CD4-positive, alpha-beta T cell treated with Interleukin-15 for 4 hours (primary cell): ENCODE measurements at places on chromosomes 6 and 20.

- DNase-seq, result no peak
Observed at GRCh38 chr20:23519556-23519955, 28.6 kb downstream of the CST8 start.

GRCh38 chr6:150228072-150228733, 85.4 kb downstream of the PPP1R14C start:
- DNase-seq, result no peak

DNA sequence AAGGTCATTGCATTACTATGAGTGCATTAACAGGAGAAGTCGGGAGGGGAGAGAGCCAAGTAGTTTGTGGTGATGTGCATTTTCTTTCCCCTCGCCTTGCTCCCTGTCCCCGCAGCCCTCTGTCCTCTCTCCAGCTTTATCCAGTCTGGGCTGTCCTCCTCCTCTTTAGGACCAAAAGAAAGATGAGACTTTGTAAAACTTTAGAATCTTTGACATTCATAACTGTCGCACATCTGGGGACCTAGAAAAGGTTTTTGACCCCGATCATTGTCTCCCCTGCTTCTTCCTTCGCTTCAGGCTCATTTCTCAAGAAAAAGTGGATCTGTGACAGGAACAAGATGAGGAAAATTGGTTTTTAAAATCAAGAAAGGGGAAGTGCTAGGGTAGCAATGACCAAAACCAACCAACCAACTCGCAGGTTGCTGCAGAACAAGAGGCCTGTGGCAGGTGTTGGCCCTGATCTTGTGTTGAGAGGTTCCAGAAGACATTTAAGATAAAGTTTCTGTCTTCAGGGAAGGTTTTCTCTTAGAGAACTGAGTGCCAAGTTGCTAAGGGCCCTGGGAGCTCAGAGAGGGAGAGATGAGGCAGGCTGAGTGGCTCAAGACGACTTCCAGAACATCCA, 17.6 kb downstream of the SYTL3 start:
- DNase-seq, result no peak

- DNase-seq, result no peak
Observed at GRCh38 chr6:107668743-107669474, 155.2 kb downstream of the SCML4 start.

GRCh38 chr6:117432273-117432672, 6.5 kb upstream of the ROS1 start:
- no peak for DNase-seq

- no peak for DNase-seq
Observed at GRCh38 chr6:123895346-123895745, 91.7 kb downstream of the NKAIN2 start.

DNA sequence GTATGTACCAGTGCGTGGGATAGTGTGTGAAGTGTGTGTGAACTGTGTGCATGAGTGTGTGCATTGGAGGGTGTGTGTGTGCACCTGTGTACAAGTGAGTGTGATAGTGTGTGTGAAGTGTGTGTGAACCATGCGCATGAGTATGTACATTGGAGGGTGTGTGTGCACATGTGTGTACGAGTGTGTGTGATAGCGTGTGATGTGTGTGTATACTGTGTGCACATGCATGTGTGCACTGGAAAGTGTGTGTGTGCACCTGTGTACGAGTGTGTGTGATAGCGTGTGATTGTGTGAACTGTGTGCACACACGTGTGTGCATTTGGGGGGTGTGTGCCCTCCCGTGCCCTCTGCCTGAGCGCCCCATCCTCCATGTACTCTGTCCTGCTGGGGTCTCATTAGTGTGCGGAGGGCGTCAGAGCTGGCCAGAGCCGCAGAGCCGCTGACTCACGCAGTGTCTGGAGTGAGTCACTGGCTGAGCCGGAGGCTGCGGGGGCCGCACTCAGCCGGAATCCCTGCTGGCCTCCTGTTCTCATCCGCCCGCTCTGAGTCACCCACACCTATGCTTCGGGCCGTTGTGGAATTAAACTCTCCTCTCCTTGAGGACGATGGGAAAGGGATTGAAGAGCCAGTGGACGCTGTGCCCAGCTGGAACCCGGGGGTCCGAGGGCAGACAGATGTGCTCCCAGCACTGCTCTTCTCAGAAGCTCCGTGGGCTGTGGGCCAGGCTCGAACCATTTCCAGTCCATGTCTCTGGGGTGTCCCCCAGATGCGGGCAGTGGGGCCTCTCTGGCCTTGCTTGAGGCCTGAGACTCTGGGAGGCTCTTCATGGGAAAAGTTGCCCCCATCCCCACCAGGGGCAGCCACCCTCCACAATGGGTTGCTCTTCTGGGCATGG, 27.3 kb upstream of the STX16 start:
- DNase-seq, result no peak

GRCh38 chr20:38757145-38757775, 9.0 kb downstream of the ACTR5 start:
- DNase-seq, result no peak

- no peak for DNase-seq
Observed at GRCh38 chr6:63802606-63803206, 167.1 kb downstream of the PHF3 start.

GRCh38 chr6:86937219-86938079, at the start of gene HTR1E:
Gene HTR1E (plus strand): TSS chr6:86937528. CDS start chr6:87015335, 77,807 bp downstream.
- no peak for DNase-seq

DNA sequence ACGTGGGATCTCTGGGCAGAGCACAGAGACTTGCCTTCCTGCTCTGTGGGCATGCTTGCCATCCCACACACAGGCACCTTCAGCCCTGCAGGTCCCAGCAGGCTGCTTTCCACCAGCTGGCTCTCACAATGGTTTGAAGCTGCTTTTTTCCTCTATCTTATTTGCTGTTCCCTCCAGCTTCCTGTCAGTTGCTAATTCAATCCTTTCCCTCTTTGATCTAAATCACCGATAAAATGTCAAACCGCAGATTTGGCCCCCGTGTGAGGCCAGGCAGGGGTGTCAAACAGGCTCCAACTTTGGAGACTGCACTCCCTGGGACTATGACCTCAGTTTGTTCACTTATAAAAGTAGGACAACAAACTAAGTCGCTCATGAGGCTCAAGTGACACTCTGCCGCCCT, 40.6 kb upstream of the PCMTD2 start:
- no peak for DNase-seq

DNA sequence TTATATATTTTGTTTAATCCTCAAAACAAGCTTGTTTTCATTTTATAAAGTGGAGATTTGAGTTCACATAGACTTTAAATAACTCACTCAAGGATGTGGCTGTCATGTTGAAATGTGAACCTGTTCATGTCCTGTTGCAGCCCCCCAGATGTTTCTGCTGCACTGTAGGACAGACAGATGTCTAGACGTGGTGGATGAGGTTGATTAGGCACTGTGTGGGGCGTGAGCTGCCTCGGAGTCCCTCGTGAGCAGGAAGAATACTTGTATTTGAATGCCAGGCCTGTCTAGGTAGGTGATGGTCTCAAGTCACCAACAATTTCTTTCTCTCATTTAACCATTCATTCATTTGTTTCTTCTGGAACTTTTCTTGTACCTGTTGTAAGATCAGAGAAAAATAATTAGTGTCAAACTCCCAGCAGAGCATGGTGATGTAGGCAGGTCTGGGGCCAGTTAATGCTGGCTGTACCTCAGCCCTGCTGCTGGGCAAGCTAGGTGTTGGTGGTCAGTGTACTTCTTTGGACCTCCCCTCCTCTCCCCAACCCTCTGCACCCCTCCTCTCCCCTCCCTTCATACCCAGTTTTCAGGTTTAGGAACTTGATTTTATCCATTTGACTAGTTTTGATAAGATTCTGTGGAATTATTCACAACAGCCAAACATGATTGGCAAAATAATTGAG, 34.0 kb downstream of the AFDN start:
- no peak for DNase-seq

- no peak for DNase-seq
Observed at GRCh38 chr6:23559587-23560343, 566.2 kb upstream of the NRSN1 start.

GRCh38 chr6:89199579-89199978, 17.6 kb downstream of the GABRR1 start:
- no peak for DNase-seq

DNA sequence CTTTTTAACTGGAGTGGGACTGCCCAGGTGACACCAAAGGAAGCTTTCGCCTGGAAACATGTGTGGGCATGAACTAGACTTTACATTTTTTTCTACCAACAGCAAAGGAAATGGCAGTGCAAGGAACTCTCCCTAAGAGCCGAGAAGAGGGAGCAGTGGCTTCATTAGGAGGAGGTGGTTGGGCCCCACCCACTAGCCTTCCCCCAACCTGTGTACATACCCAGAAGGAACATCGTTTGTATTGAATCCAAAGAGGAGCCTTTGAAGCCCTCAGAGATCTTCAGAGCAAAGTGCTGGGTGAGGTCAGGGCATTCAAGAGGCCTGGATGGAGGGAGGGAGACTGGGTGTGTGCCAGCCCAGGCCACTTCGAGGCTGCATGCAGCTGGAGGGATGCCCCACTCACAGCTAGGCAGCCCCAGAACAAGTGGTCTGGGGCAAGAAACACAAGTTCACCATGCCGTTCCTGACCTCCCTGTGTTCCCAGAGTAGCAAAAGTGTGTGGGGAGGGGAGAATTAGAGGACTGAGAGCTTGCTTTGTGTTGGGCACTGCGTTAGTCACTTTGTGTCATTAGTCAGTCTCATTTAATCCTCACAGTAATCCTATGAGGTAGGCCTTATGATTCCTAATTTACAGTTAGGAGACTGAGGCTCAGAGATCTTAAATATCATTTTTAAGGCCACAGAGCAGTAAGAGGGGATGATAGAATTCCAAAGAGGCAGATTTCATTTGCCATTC, 191.6 kb upstream of the SUPT3H start:
- DNase-seq, result no peak

DNA sequence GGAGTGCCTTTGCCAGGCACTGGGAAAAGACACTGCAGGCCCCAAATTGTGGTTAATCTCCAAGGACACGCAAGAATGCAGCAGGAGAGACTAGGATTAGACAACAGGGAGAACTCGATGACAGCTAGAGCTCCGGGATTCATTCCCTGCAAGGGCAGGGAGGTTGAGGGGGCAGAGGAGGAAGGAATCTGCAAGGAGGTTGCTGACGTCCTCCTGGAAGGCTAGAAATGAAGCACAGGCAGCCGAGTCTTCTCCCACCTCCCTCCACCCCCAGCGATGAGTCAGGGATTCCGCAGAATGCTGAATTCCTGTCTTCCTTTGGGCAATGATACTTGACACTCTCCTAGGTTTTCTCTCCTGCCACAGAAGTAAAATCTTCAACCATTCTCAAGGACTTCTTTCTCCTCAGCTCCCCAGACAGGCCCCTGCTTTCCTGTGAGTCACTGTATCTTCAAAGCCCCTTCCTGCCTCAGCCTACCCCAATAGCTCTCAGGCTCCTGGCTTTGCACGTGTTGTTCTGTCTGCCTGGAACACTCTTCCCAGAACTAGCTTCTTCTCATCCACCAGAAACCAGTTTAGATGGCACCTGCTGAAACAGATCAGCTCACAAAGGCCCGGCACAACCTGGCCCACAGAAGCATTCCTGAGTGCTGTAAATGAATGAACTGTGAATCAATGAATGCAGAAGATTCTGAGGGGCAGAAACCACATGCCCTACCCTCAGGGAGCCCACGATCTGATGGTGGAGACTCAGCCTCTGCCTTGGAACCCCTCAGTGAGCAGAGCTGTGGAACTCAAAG, 85.6 kb downstream of the MRPL14 start:
- no peak for DNase-seq

DNA sequence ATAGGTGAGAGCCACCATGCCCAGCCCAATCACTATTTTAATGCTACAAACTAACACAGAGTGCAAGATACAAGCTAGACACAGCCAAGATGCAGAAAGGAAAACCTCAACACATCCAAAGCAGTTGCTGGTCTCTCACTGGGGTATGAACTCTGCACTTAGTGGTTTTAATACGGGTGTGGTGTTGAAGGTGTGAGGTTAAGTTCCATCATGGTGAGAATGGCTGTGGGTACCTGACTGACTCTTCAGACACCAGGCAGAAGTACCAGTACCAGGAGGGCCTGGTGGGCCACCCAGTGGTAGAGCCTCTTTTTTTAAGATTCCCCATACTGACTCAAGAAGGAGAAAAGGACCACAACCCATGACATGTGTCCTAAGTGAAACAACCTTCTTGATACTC, 13.0 kb downstream of the GNAS-AS1 start:
- DNase-seq, result no peak

DNA sequence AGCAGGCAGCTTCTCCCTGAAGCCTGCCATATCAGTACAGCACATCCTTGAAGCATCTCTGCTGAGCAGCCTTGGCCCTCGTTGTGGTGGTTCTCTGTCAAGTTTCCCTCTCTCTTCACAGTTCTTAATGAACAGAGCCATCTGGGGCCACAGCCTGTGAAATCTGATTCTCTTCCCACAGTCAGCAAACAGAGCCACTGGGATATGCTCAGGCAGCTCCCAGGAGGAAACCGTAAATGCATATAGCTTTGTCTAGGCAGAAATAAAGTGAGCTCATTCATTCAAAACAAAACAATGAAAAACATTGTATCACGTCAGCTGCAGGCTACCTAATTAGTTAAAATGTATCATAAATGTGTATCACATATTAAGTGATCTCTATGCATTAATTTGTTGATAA, 80.3 kb downstream of the TBC1D7 start:
- no peak for DNase-seq

DNA sequence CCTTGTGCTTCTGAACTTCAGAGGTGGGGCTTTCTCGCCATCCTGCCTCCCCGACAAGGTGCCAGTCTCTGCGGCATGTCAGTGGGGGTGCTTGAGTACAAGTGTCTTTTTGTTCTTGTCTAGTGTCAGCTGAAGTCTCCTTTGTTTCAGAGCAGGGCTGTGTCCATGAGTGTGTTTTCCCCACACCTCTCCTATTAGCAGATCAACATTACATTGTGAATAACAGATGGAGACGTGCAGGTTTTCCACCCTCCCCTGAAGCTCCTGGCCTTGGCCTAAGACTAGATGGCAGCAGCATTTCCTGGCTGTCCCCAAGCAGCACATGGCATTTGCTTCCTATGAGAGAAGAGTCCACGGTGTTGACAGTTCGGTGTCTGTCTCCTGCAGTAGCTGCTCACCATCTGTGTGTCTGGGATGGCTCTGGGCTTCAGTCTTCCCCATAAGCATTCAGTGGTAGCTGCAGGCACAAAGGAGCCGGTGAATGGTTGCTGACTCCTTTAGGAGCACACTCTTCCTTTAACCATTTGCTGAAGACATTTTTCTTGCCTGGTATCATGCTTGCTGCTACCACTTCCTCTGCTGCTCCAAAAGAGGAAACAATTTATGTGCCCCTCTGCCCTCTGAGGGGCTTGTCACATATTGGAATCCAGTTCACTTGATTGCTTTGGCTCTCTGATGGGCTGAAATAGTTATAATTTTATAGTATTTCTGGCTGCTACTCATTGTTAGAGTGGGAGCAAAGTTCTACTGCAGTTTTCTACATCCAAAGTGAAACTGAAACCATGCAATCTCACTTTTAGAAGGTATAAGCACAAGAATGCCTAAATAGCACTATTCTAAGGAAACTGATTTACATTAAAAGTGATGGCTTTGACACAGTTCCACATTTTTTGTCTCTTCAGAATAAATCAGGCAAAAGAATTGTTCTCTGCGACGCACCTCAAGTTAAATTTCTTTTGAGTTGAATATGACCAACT, 913.0 kb downstream of the C6orf118 start:
- DNase-seq, result no peak

GRCh38 chr6:5179917-5180316, 80.8 kb downstream of the LYRM4 start:
- DNase-seq, result no peak

- DNase-seq, result no peak
Observed at GRCh38 chr20:52004018-52004417, 187.6 kb downstream of the ZFP64 start.
